ENCODE measurements at places on chromosomes 4 and X.

GRCh38 chr4:25019501-25019900 is 11.2 kb downstream of the LGI2 start:
- no peak for DNase-seq

DNA sequence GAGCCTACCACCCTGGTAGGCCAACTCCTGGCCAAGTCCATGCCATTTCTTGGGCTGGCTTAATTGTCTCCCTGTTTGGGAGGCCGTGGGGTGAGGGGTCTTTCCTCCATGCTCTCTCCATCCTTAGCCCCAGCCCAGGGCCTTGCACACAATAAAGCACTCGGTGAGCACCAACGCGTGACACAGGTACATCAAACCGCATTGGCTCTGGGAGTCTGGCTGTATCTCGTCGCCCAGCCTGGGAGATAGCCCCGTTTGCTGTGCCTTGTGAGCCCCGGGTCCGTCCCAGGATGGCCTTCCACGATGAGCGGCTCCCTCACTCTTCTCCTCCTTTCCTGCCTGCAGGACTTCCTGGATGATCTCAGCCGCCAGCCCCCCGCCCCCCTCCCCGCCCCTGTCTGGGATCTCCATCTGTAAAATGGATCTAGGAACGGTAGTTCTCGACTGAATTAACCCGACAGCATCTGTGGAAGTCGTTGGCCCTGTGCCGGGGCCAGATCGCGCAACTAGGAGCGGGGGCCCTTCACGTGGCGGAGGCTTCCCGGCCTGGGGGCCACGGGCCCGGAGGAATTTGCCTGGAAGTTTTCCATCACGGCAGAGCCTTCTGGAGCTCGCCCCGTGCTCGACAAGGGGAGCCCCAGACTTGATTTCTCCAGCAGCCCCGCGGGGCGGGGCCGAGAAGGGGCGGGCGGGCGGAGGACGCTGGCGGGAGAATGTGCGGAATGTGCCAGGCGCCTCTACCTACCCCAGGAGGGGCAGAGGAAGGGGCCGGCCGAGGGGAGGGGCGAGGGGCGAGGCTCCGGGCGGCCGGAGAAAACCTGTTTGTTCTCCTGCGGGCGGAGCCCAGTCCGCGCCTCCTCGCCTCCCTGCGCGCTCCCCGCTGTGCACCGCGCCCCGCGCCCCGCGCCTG is at the start of gene ZNF185:
Gene ZNF185 (plus strand): TSS at position 846 of the 910 bp plus-strand sequence. CDS start 16,423 bp downstream, outside the sequence.
- no peak for DNase-seq

GRCh38 chr4:25826074-25826752 is 36.6 kb downstream of the SEL1L3 start:
- no peak for DNase-seq

DNA sequence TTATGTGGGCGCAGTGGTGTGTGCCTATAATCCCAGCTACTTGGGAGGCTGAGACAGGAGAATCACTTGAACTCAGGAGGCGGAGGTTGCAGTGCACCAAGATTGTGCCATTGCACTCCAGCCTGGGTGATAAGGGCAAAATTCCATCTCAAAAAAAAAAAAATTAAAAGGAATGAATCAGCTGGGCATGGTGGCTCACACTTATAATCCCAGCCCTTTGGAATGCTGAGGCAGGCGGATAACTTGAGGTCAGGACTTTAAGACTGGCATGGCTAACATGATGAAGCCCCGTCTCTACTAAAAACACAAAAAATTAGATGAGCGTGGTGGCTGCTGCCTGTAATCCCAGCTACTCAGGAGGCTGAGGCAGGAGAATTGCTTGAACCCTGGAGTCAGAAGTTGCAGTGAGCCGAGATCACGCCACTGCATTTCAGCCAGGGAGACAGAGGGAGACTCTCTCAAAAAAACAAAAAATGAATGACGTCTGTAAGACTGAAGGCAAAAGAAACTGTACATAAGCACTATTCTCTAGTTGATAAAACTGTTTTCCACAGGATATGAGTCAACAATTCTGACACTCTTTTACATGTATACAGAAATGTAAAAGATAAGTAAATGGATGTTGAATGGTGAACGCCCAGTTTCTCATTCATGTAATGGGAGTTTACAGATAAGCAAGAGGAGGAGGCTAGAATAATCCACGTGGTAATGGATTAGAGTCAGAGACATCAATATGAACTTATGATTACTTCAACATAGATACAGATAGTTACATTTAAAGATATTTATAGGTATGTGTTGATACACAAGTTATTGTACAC is 22.2 kb downstream of the CENPC start:
- DNase-seq = no peak

- DNase-seq = no peak
These were observed 237.2 kb upstream of the PITX2 start for GRCh38 chr4:110860125-110860524.

Data from activated T-cell treated with anti-CD3 and anti-CD28 coated beads for 1 hour (primary cell).